Femur (tissue), 1 donor: ENCODE measurements at places on chromosomes 4 and X.

GRCh38 chr4:86579941-86580340 is 14.2 kb upstream of the PTPN13 start:
- DNase-seq = no peak

DNA sequence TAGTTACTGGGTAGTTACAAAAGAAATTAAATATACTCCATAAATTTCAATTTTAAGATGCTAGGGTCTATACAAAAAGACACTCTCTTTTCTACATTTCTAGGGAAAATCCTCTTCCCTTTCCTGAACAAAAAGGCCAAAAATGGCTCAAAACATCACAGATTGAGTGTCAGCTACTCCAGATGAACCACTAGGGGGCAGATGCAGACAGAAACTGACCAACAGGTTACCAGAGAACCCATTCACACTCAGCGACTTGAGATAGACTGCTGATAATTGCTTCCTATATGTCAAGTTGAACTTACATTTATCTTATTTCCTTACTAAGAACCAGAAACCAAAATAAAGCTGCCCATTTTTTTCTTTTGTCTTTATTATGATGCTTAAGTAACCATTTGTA is 83.4 kb upstream of the MID1IP1 start:
- DNase-seq = no peak

- DNase-seq = no peak
Observed at GRCh38 chr4:140952717-140953116, 180.6 kb downstream of the RNF150 start.

DNA sequence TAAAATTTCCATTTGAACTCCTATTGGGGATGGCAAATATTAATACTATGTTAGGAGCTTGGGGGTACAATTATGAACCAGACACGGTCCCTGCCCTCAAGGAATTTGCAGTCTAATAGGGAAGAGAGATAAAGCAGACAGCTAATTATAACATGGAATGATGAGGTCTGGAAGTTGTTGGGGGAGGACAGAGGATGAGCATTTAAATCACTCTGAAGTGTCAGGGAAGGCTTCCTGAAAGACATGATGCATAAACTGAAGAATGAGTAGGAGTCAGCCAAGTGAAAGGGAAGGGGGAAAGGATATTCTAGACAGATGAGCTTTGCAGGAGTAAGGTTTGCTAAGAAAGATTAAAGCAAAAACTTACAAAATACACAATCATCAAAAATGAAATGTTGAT is 15.9 kb downstream of the PLAC1 start:
- no peak for DNase-seq

DNA sequence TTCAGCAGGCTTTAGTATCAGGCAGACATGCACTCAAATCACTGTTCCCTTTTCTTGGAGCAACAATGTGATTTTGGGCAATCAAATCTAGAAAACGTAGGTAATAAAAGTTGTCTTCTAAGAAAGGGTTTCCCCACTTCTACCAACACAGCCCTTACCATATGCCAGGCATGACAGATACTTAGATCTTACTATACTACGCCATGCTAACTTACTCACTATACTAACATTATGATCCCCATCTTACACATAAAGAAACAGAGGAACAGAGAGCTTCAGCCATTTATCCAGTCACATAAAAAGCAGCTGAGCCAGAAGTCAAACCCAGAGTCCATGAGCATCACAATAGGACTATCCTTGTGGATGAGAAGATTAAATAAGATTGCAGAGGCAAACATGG is 9.2 kb downstream of the TXK start:
- DNase-seq = no peak

DNA sequence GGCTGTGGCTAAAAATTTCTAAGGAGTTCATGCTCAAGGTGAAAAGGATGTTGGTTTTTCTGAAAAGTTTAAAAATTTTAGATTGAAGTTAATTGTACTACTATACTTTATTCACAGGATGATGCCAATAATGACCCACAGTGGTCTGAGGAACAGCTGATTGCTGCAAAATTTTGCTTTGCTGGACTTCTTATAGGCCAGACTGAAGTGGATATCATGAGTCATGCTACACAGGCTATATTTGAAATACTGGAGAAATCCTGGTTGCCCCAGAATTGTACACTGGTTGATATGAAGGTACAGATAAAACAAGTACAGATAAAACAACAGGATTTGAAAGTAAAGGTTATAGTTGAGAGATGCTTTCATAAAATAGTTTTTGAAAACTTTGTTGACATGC is 12.2 kb downstream of the PAICS start:
- no peak for DNase-seq

- DNase-seq = no peak
Observed at GRCh38 chr4:26326791-26327190, 6.0 kb downstream of the RBPJ start.

- DNase-seq = peak; percentile 41
Observed at GRCh38 chr4:155566354-155566753, 100.3 kb upstream of the GUCY1A1 start.

DNA sequence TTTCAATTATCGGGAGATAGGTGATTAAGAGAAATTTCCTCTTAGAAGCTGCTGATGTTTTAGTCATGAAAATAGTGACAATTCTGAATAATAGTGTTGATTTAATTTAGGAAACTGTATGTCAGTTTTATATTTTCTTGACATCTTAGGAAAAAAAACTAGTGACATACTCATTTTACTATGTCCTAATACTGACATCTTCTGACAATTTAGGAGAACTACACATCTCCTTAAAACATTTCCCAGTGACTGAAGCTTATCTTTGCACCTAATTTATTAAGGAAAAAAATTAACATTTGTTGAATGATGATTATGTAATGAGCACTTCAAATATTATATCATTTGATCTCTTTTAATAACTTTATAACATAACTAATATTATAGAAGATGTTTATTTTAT is 42.0 kb upstream of the RBMXL3 start:
- DNase-seq = no peak

- no peak for DNase-seq
Observed at GRCh38 chrX:48511560-48511959, 2.8 kb downstream of the PORCN start.

DNA sequence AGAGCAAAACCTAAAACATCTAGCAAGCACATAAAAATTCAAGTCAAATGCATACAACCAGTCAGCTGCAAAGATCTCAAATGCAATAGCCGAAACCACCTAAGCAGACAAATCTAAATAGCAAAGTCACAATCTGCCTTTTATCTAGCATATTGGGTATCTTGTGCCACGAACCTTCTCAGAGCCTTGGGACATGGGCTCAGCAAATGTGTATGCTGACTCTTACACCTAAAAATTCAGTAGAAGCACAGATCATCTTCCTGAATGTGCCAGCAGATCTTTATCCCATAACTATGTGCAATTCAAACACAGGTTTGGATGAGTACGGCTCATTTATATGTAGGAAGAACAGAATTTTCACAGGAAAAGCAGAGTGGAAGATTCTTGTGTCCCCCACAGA is 492.1 kb downstream of the INPP4B start:
- DNase-seq = no peak

DNA sequence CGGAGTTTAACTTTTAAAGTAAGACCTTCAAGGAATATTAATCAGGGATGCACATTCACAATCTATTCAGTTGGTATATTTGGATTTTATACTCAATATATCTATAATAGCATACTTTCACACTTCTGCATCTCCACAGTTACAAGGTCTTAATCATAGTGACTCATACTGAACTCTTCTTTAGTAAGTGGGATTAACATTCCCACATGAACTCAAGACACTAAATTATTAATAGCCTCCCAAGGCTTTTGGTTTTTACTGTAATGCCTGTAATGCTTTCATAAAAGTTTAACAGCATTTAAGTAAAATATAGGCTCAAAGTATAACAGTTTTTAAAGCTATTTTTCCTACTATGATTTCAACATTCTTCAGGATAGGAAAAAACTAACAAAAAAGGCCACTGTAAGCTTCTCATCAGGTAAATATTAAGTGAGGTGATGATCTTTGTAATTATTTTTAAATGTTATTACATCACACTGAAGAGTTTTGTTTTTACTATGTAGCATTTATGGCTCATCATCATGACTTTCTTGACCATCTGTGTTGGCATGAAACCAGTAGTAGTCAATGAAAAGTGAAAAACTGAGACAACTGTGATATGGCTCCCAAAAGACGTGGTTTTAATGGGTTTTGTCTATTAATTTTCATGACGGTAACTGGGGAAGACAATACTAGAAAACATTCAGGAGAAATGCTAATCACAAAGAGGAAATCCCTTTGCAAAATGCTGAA is 91.5 kb upstream of the GALNT7 start:
- DNase-seq = no peak

DNA sequence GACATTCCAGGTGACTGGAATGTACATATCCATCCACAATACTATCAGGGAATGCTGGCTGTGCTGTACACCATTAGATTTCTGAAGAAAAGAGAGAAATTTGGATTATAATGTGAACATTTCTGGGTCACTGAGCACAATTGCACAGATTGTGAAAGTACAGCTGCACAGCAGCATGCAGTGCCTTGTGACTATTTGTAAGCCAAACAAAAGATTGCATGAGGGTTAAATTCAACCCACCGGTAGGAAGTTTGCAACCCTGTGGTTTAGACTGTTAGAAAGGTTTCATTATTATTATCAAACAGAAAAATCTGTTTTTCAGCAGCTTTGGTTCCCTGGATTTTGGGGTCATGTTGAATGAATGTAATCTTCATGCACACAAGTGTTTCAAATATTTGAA is 24.5 kb downstream of the DDIT4L start:
- no peak for DNase-seq

DNA sequence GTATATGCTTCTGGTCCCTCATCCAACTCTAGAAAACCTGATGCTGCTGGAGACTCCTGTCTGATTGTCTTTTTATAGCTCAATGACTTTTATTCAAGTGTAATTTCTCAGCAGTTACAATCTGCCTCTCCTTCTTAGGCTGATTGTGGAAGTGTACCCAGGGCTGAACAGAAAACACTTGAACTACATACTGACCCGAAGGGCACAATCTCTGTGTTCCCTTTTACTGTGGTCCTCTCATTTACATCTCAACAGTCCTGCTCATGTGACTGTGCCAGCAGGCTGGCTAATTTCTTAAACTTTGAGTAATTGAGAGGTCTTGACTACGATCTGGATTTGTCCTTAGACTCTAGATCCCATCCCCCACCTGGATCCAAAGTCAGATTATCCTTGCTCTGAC is 863.4 kb downstream of the PDHA2 start:
- DNase-seq = no peak

DNA sequence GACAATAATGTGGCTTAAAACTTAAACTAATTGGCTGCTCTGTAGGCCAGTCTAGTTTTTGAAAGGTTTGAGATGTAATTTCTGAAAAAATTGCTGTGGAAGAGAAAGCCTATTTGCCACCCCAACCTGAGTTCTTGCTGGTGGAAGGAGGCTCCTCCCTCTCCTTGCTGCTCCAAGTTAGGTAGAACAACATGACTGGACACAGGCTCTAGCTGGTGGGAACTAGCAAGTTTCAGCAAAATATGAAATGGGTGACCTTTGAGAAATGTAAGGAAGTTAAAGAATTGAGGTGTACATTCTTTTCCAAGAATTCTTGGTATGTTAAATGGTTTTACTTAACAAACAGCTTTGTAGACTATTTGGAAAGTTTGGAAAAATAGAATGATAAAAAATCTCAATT is 8.0 kb downstream of the RPL34 start:
- DNase-seq = no peak

- DNase-seq = no peak
Observed at GRCh38 chr4:154836513-154836912, 55.4 kb downstream of the RBM46 start.

- DNase-seq = no peak
Observed at GRCh38 chr4:101066626-101067170, 280.6 kb downstream of the PPP3CA start.

GRCh38 chr4:102614801-102615200 is 113.6 kb downstream of the NFKB1 start:
- no peak for DNase-seq

GRCh38 chr4:2303121-2303685 is 41.3 kb upstream of the MXD4 start:
- DNase-seq = no peak

- DNase-seq = no peak
Observed at GRCh38 chrX:18949944-18950301, 34.0 kb downstream of the PHKA2 start.

- DNase-seq = no peak
Observed at GRCh38 chr4:150695162-150695561, 113.2 kb downstream of the MAB21L2 start.

DNA sequence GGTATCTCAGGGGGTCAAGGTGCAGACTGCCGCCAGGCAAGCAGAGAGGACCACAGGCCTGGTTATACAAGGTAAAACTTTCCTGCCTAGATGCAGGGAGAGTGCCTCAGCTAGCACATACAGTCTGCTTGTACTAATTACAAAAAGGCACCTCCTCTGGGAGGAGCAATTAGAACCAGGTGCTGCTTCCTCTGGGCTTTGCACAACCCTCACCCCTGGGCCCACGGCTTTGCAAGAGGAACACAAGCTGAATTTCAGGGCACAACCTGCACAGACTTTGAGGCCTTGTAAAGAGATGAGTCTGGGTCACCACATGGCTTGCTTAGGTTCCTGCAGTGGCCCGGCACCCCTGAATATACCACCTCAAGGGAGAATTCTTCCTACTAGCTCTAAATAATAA is 9.2 kb upstream of the CITED1 start:
- no peak for DNase-seq

GRCh38 chrX:107146670-107147069 is 28.0 kb upstream of the RBM41 start:
- no peak for DNase-seq

GRCh38 chr4:174591243-174592021 is 69.1 kb upstream of the HPGD start:
- DNase-seq = no peak

DNA sequence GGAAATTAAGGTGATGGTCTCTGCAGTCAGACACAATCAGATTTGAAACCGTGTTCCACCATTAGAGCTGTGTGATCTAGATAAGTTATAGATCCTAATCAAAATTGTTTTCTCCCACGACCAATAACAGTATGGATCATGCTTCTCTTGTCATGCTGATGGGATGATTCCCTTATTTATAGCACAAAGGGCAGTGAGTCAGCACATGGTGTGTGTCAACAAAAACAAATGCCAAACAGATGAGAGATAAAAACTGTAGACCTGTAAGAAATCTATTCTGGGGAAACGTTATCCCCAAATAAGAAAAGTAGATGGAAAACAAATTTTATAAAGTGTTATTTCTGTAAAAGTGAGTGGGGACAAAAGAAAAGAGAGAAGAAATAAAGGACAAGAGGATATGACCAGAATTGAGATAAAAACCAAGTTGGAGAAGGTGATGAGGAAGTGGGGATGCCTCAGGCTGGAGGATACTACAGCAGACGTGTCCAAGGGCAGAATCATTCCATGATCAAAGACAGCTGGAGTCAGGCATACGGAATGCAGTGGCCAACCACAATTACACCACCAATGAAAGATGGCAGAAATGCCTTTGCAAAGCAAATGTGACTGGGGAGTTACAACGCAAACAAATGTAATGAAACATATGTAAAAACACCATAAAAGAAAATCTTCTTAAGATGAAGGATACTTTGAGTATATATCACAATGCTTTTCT is 377.8 kb upstream of the PRKX start:
- DNase-seq = no peak

- no peak for DNase-seq
Observed at GRCh38 chr4:97627750-97628149, 515.5 kb downstream of the STPG2 start.

GRCh38 chr4:169826634-169827187 is 69.0 kb upstream of the HPF1 start:
- no peak for DNase-seq

GRCh38 chrX:153689654-153690465 is 2.1 kb downstream of the SLC6A8 start:
- DNase-seq = no peak
